ENCODE measurements at places on chromosomes 5 and 9.

- no peak for DNase-seq
These were observed 40.9 kb downstream of the PSIP1 start for GRCh38 chr9:15469862-15470261.

GRCh38 chr5:53039855-53040254, 50.7 kb downstream of the ITGA2 start:
- DNase-seq, result no peak

GRCh38 chr5:176612855-176613254, 2.9 kb upstream of the GPRIN1 start:
- no peak for DNase-seq

GRCh38 chr9:811106-811531, 30.4 kb upstream of the DMRT1 start:
- DNase-seq, result no peak

GRCh38 chr5:141149812-141150211, at the start of gene PCDHB6:
PCDHB6 (plus strand) TSS chr5:141150057; CDS start chr5:141150258, 201 bp downstream.
- DNase-seq, result no peak

DNA sequence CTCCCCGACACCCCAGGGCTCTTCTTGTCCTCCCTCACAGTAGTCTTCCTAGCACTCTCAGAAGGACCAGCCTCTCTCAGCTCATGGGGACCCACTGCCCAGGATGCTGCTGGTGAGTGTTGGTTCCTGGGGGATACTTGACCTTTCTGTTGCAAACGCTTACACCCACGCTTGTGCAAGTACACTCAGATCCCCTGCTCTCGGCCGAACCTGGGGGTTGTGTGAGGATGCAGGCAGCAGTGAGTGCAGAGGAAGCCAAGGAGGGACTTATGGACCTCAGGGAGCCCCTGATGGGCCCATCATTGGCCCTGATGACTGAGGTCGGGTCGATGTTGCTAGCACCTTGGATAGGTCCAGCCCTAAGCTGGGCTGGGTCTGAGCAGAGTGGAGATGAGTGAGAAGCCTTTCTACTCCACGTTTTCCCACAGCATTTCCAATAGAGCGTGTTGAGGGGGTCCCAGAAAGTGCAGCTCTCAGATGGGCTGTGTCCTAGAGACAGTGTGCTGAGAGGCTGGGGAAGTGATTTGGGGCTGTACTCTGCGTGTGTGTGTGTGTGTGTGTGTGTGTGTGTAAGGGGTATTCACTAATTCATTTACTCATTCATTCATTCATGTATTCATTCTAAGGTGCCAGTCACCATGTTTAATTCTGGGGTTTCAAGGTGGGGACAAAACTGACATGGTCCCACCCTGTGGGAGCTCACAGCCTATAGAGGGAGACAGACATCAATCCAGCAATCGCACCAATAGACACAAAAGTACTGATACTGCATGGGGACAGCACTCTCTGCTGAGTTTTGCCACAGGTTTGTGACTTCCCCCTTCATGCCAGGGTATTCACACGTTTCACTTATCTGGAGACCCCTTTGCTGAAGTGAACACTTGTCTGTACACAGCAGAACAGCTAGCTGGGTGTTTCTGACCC, 25.2 kb upstream of the PITX1 start:
- DNase-seq, result no peak

DNA sequence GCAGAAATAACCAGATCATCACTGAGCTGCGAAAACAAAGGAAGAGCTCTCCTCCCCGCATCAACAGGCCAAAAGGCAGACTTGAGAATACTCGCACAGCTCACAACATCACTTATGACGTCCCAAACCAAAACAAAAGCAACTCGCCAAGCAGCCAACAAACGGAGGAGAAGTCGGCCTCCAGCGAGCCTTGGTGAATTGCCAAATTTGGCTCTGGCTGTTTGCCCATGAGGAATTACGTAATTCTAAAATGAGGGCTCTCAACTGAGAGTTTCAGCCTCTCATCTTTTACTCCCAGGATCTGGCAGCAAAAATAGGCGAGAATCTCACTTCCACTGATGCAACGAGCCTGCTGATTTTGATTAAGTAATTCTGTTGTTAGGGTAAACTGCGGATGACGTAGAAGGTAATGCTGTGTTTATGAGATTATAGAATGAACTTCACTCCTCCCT, 51.7 kb upstream of the SEMA6A start:
- DNase-seq, result peak; percentile 70

GRCh38 chr5:112555691-112556090, 136.6 kb upstream of the EPB41L4A start:
- DNase-seq, result no peak

GRCh38 chr5:52674815-52675545, 112.7 kb upstream of the ITGA1 start:
- no peak for DNase-seq

Measured in left kidney (tissue), 8 donors.